Occipital lobe (tissue), 3 donors: ENCODE measurements at places on chromosomes 2 and 18.

DNA sequence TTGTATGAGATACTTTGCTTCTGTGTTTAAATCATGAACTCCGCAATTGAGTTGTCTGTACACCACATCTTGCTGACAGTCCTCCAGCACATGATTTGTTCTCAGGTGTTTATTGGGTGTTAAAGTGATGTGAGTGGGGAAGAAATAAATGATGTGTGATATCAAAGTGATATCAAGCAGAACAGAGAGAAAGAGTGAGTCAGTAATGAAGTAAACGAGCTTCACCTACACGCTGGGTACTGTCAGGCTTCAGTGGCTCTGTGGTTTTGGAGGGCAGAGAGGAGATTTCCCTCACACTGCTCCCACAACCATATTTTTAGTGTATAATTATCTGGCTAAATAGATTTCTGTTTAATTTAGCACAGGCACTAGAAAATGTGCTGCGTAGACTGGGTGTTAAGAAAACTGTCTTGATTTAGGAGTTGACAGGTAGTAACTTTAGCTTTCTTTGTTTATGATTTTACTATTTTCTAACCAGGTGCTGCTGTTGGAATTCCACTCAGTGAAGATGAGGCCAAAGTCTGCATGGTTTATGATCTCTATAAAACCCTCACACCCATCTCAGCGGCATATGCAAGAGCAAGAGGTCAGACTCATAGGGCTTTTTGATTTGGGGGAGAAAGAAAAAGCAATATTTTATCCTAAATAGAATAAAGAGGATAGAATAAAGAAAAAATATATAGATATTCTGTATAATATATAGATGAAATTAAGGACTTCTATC lies 21.2 kb downstream of the ATIC start:
- no peak for DNase-seq

GRCh38 chr2:28592481-28592880 lies 96.6 kb downstream of the PLB1 start:
- DNase-seq = no peak

DNA sequence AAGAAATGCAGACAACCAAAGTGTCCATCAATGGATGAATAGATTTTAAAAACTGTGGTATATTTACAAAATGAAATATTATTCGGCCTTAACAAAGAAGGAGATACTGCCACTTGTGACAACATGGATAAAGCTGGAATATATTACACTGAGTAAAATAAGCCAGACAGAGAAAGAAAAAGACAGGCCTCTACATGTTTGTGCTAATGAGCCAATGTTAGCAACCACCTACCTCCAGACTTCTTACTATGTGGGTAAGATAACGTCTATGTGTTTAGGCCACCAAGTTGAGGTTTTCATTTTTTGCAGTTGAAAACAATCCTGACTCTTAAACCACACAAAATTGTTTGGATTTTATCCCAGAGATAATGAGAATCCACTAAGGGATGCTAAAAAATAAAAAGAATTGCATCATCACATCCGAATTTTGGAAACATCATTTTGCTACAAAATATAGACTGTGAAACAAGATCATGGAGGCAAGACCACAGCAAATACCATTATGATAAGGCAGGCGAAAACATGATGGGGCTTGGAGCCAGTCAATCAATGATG lies 47.0 kb downstream of the EVA1A start:
- DNase-seq = no peak

GRCh38 chr2:215843579-215843978 lies 169.8 kb downstream of the MREG start:
- DNase-seq = peak; percentile 11

- no peak for DNase-seq
These were observed 317.2 kb downstream of the TSN start for GRCh38 chr2:122072666-122073065.

DNA sequence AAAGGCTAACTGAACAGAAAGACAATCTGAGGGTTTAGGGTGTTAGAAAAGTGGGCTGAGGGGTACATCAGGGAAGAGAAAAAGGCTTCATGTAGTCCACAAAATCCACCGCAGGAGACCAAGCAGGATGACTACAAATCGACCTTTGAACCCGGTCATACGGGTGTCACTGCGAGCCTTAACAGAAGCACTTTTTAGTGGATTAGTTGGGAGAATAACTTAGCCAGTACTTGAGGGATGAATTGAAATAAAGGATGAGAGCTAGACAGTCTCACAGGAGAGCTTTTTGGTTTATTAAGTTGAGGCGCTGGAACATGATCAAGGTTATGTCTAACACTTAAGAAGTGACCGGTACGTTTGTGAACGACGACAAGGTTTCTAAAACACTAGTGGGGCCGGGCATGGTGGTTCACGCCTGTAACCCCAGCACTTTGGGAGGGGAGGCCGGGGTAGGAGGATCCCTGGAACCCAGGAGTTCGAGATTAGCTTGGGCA lies 217.7 kb downstream of the MCFD2 start:
- DNase-seq = no peak

- DNase-seq = no peak
These were observed 691 bp downstream of the BIRC6 start for GRCh38 chr2:32357318-32358110.

DNA sequence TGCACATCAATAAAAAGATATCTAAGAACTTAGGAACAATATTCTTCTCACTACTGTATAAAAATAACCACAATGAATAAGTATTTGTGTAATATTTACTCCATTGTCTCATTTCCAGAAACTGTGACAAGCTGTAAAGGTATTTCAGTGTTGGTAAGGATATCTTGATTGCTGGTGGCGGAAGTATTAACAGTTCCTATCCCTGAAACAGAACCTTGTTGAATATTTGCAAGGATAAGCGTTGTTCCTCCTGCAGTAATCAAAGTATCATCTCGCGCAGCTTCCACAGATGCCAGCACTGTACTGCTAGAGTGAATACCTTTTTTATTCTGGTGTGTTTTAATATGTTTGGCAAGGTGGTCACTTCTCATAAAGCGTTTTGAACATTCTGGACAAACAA lies 55.3 kb downstream of the SP3 start:
- DNase-seq = no peak

DNA sequence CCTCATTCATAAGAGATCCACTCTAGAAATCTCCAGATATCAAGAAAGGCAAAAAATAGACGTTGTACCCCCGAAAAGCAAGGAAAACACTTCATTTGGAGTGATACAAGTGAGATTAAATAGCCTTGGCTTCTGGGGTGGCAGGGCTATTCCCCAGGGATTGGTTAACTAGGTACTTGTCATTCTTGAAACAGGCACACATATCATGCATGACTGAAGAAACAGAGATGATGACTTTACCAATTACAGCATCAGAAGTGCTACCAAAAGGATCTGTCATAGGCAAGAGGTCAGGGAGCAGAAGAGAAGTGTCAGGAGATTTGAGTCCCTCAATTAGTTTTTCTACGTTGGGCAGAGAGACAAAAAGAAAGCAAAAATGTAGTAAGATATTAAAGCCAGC lies 45.2 kb upstream of the NFU1 start:
- no peak for DNase-seq

GRCh38 chr2:150485871-150486538 lies 1.5 kb downstream of the RND3 start:
- DNase-seq = peak; percentile 26

DNA sequence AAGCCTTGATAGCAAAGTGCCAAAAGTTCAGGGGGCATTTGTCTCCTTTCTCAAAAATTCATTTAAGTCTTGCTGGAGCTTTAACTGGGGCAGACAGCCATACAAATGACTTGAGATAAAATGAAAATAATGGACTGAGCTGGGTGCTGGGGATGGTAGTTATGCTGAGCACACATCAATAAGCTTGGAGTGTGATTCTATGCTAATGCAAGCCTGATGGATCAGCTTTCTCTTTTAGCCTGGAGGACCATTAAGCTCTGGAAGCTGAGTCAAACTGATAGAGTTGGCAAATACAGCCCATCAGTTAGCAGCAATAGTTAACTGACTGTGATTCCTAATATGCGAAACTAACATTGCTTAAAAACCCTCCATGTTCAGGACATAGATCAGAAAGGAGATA lies 98.0 kb downstream of the CAMKMT start:
- DNase-seq = no peak

- no peak for DNase-seq
These were observed 23.6 kb upstream of the GMCL1 start for GRCh38 chr2:69805887-69806286.

- DNase-seq = no peak
These were observed 20.3 kb downstream of the KYNU start for GRCh38 chr2:142897807-142898206.

DNA sequence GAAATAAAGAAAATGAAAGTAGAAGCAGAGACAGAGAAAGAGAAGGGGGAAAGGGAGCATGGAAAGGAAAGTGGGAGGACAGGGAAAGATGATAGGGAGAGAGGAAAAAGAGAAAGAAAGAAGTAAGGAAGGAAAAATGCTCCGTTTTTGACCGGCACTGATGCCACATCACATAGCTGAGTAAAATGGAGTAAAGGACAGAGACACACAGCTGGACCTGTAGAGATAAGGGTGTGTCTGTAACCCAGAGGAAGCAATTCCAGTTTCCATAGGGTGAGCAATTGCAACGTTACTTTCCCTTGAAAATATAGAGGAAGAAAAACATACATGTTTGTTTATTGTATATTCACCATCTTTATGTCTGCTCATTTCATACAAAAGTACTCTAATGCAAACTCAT lies 1866.9 kb upstream of the PIK3C3 start:
- DNase-seq = no peak

- DNase-seq = no peak
These were observed 357.9 kb downstream of the PLCL1 start for GRCh38 chr2:198162276-198162675.

GRCh38 chr2:207825045-207825954 lies 55.6 kb upstream of the FZD5 start:
- DNase-seq = no peak

DNA sequence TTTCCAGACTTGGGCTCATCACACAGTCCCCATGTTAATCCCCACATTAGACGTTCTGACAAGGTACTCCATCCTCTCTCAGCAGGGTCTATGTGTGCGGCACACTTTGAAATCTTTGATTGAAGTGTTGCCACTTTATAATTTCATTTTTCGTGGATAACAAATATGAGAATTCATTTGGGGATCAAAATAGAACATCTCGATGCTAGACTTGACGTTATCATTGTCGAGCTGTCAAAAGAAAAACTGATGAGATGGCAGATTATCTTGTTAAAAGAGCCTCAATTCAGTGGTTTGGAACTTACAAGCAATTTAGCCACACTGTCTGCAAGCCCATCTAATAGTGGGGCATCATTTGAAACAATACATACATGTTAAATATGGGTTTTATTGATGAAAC lies 91.2 kb upstream of the SULT1C3 start:
- DNase-seq = no peak

GRCh38 chr2:33083699-33084387 lies 137.1 kb downstream of the LTBP1 start:
- no peak for DNase-seq

DNA sequence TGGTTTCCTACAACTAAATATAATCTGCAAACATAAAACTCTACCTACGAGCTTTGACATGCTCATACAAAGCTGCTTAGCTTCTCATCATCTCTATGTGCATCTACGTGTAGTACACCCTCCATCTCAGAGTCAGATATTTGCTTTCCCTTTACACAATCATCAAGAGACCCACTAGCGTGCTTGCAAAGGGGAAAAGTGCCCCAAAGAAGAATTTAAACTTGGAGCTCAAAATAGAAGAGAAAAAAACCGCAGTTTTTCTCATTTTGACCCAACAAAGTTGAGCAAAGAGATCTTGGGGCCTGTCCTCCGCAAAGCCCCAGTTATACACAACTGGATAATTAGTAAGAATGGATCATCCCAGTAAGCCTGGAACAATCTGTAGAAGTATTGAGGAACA lies 104.1 kb downstream of the PAX3 start:
- DNase-seq = no peak

DNA sequence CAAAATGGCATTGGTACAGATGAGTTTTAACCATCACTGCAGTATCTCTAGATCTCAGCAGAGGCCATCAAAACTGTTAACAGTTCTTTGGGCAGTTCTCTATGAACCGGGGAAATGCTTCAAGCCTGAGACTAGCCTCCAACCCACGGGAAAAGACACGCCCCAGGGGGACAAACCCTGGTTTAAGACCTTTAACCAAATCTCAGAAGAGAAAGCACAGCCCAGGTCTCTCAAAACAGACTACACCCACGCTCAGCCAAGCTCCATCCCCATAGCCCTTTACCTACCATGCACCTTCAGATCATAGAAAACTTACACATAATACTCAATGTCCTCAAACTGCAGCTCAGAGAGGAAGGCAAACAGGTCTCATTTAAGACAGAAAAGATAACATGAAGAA lies 78.3 kb downstream of the TMEM163 start:
- DNase-seq = no peak

GRCh38 chr2:163135256-163135655 lies 296.7 kb upstream of the KCNH7 start:
- peak; percentile 3 for DNase-seq

- DNase-seq = no peak
These were observed 468.0 kb downstream of the NUP35 start for GRCh38 chr2:183592271-183592670.

- no peak for DNase-seq
These were observed 62.8 kb downstream of the BOD1L2 start for GRCh38 chr18:57209713-57210106.

GRCh38 chr2:109439986-109440385 lies 173.8 kb downstream of the SEPTIN10 start:
- DNase-seq = no peak

- DNase-seq = no peak
These were observed 26.2 kb downstream of the CFAP53 start for GRCh38 chr18:50240080-50240563.

DNA sequence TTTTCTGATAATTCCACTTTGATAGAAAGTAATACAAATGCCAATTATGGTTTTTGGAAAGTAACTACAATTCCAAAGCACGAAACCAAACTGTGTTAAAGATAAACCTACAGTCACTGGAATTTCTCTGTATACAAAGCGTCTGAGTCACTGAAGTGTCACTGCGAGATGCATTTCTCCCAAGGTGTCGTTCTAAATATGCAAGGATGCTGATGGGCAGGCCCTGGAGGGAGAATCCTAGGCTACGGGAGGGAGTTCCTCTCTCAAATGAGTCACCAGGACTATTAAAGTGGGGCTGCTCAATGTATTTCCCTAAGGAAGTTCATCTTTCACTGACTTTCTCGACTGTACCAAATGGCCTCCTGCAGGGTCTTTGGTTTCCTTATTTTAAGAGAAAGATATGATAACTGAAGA lies 163.8 kb upstream of the STK17B start:
- peak; percentile 26 for DNase-seq

DNA sequence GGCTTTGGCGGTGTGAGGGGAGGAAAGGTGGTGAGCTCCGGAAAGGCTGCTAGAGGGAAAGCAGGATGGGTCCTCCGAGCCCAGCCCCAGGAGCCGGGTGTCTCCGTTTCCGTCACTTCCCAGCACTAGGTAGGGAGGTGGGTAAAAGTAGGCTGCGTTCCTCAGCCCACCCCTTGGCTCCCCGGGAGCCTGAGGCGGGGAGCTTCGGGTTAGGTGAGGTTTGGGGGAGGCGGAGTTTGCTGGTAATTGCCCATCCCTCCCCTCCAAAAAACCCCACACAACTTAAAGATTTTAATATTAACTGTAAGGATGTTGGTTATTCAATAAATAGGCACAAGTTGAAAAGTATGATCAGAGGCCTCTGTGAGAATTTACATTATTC lies 552 bp upstream of the ATF2 start:
- no peak for DNase-seq
